ENCODE measurements at places on chromosomes 6 and 20.

DNA sequence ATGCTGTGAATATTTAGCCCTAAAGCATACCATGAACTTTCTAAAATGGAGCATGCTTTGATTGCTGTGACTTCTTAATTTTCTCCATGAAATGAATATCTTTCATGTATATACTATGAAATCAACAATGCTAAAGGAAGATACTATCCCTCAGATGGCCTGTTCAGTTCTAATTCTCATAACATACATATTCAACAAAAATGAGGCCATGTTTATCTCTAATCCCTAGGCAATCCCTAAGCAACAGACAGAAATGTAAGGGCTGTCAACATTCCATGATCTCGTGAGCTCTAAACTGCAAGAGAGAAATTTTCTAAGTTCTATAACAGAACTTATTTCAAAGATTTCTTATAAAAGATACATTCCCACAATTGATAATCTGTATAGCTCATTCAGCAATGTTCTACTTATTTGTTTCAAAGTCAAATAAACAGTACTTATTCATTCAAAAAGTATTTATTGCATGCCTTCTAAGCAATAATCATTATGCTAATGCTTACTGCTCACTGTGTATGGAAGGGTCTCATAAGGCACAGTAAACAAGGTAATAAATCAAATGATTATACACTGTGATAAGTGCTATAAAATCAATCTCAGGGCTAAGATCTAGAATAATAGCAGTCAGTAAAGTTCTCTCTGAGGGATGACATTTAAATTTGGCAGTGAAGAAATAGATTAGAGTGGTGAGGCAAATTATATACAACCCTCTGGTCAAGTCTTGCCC lies 492.9 kb downstream of the PHF3 start:
- DNase-seq: no peak

DNA sequence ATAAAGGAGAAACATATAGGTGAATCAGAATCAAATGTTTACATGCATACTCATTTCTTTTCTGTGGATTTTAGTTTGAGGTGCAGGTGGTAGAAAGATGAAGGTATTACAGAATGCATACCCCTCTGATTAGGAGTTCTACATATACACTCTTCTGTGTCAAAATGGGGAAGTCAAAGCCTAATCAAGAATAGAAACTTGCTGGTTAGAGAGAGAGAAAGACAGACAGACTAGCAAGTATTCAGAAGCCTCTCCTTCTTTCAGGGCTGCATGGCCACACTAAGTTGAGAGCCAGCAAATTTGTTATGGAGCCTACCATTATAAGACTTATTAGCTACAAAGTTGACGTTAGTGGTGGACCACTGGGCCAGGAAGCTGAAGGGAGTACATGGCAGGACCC lies 358.3 kb upstream of the EYS start:
- DNase-seq: no peak

DNA sequence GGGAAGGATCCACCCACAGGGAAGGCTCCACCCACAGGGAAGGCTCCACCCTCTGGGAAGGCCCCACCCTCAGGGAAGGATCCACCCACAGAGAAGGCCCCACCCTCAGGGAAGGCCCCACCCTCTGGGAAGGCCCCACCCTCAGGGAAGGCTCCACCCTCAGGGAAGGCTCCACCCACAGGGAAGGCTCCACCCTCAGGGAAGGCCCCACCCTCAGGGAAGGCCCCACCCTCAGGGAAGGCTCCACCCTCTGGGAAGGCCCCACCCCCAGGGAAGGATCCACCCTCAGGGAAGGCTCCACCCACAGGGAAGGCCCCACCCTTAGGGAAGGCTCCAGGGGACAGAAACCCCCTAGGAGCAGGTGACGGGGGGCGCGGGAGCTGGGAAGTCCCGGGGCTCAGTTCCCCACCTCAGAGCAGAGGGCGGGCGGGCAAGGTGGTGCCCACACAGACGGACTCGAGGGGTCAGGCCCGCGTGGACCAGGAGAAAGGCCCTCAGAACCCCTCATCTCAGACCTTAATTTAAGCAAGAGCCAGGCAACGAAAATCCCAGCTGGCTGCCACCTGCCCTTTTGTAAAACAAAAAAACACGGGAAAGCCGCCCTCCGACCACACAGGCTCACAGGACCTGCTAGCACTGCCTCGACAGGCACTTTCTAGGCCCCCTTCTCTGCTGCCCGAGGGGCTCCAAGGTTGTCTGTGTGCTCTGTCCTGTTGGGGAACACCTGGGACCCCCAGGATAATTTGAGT lies 39.7 kb downstream of the KCNQ2 start:
- DNase-seq: no peak

- DNase-seq: no peak
These were observed 23.7 kb downstream of the MOCS3 start for GRCh38 chr20:50982363-50982762.

DNA sequence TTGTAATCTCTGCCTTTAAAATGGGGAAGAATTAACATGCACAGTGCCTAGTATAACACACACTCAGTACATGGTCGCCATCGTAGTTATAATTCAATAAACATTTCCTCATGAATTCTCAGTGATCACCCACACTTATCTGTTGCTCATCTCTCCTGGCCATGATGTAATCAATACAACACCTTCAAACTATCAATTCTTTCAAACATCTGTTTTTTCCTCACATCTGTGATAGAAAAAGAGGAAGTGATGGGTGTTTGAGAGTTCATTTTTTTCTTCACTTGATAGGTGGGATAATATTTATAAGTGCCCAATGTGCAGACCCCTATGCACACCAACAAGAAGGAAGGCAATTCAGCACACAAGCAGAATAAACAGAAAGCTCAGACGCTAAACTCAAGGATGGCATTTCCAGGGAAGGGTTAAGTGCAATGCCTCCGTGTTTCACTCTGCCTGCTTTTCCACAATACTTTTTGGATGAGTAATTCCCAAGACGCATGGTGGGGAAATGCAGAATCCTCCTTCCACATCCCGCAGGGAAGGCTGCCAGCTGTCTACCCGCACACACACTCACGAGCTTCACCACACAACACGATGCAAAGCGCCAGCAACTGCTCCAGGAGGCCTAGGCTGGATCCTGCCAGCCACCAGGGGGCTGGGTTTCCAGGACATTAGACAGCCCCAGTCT lies 100.3 kb downstream of the GMPR start:
- DNase-seq: peak; percentile 12

- DNase-seq: no peak
These were observed 62.7 kb upstream of the XRN2 start for GRCh38 chr20:21240394-21240793.

DNA sequence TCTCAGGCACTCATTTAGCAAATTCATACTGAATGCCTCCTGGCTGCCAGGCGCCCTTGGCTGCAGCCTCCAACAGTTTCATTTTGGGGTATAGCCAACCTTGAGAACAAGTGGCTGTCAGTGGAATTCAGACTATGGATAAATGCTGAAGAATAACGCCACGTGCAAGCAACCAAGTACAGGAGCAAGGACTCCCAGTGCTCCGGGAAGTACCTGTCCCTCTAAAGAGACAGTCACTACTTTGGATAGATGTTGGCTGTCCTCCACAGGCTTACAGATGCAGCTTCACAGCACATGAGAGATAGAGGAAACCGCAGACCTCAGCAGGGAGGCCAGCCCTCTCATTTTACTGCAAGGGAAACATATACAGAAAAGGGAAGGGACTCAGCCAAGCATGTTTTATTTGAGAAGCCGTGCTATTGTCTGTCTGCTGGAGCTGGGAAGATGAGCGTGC lies 658.2 kb downstream of the PTPRT start:
- no peak for DNase-seq

DNA sequence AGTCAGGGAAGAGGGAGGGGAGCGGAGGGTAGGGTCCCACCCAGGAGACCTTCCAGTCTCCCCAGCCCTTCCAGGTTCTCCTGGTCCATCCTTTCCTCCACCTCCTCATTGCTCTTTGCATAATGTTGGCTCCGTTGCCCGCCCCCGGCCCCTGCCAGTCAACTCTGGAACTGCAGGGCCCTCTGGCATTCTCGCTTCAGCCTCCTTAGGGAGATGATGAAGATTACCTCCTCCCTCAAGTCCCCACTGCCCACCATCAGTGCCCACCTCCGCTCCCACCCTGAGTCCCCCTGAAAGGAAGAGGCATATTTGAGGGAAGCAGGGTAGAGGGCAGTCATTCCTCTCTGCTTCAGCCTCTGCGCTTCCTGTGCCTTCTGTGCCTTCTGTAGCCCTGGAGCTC lies 8.5 kb downstream of the TMEM63B start:
- no peak for DNase-seq
